ENCODE measurements at places on chromosomes 1 and 21.

DNA sequence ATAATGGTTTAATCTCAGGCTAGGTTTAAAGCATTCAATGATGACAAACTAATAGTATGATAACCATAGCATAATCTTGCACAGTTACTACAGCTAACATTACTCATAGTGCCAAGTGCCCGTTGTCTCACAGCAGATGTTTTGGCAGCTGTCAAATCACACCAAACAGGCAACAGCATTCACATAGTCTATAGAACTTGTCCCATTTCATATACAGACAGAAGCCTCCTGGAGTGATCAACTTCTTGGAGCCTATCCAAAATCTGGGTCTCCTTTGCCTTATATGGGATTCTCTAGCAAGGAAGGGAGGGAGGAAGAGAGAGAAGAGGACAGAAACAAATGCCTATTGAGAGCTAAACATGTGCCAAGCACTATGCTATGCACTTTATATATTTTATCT is 250.6 kb upstream of the ZP4 start:
- DNase-seq: no peak

DNA sequence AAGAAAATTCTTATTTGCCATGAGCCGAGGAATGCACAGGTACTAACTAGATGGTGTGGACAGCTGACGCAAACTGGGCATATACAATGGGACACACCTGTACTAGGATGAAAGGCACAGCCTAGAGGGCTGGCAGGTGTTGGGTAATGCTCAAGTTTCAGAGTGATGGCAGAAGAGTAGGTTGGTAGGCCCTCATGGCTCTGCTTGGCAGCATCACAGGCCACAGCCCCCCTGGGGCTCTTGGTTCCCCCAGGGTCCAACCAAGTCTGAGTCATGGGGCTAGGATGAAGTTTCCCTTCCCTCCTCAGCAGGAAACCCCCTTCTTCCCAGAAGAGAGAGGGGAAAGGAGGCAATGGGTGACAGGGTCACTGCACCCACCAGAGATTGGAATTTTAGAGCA is 35.2 kb downstream of the SPEN start:
- DNase-seq: no peak

DNA sequence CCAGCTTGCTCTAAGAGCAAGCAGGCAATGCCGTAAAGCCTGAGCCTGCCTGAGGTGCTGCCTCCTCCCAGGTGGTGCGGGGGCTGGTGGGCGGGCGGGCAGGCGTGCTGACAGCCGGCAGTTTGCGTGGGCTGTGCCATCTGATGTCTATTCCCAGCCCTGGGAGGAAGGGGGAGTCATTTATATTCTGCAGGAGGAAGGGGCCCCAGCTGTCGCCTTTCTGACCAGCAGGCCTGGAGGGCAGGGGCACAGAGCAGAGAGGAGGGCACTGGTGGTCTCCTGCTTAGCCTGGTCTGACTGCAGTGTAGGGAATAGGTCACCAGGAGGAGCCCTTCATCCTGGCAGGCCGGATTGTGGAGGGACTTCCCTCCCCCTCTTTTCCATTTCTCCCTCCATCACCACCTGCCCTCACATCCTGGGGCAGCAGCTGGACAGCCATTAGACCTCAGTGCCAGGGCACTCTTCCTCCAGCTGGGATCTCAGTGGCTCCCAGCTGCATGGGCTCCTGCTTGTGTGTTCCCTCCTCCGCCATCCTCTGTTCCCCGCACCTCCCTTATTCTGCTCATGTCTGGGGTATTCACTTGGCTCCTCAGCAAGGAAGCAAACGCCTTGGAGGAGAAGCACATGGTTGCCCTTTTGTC is 4.4 kb downstream of the CYB561D1 start:
- peak; percentile 80 for DNase-seq

GRCh38 chr1:25971066-25971810 is 26.6 kb downstream of the PAFAH2 start:
- no peak for DNase-seq

GRCh38 chr1:214330222-214330621 is 49.3 kb downstream of the SMYD2 start:
- DNase-seq: no peak

DNA sequence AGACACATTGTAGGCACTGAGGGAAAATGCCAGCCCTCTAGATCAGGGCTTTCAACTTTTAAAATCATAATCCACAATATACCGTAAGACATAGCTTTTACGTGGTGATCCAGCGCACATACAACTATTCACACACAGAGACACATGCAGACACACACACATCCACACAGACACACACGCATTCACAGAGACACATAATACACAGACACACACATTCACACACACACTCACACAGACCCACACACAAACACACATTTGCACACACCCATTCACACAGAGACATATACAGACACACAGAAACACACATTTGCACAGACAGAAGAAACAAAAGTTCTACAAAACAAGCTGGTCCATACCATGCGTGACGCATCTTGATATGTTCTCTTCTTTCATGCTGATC is 244.5 kb downstream of the RHOU start:
- DNase-seq: no peak

DNA sequence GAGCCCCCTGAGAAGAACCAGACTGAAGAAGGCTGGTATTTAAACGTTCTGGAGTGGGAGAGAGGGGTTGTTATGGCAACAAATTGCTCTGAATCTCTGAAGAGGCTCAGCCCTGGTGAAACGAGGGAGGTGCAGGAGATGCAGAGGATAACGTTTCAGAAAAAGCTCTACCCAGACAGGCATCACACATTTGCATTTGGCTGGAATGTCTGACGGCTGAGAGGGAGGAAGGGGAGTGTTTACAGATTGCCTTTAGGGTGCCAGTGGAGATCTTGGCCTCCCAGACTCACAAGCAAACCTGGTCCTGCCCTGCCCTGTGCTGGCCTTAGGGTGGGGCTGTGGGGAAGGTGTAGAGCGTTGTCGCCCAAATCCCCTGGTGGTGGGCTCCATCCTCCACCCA is 169.0 kb upstream of the AJAP1 start:
- DNase-seq: no peak

- DNase-seq: no peak
Observed at GRCh38 chr21:41067709-41068108, 100.3 kb upstream of the BACE2 start.

DNA sequence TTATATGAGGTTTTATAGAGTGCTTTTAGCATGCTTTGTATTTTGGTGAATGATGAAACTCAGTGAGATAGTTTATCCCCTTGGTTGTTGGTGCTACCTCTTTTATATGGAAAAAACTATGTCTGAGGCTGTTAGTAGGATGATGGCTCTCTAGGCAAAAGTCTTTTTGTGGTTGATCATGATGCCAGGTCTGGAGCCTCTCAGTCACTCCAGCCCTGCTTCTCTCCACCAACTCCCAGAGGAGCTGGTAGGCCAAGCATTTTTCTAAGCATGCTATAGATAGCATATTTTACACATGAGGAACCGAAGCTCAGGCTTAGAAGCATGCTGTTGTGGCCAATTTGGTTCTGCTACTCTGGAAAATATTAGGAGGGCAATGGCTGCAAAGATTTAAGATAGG is 82.2 kb downstream of the FMN2 start:
- DNase-seq: no peak

GRCh38 chr21:43921979-43922945 is 57.2 kb downstream of the AGPAT3 start:
- no peak for DNase-seq

GRCh38 chr1:111822138-111822537 is 66.4 kb downstream of the DDX20 start:
- DNase-seq: no peak

GRCh38 chr1:25209516-25209915 is 22.8 kb downstream of the SYF2 start:
- no peak for DNase-seq

GRCh38 chr1:177163844-177164379 is 600 bp downstream of the ASTN1 start:
- DNase-seq: peak; percentile 21

DNA sequence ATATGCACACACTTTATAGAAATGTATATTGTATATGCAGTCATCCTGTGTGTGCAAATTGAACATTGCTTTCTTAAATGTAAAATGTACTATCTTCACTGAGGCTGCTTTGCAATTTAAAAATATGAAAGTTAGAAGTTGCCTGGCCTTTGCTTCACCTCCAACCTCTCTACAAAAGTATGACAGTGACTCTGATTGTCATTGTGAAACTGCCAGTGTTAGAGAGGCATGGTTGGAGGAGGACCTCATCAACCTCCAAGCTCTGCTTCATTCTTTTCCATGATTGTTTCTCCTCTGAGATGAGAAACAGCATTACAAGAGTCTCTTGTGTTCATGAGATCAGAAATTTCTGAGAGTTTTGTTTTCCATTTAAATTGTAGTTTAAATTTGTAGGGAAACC is 185.5 kb downstream of the ZC3H11B start:
- no peak for DNase-seq

- DNase-seq: no peak
Observed at GRCh38 chr1:31381394-31382294, 8.8 kb upstream of the FABP3 start.

DNA sequence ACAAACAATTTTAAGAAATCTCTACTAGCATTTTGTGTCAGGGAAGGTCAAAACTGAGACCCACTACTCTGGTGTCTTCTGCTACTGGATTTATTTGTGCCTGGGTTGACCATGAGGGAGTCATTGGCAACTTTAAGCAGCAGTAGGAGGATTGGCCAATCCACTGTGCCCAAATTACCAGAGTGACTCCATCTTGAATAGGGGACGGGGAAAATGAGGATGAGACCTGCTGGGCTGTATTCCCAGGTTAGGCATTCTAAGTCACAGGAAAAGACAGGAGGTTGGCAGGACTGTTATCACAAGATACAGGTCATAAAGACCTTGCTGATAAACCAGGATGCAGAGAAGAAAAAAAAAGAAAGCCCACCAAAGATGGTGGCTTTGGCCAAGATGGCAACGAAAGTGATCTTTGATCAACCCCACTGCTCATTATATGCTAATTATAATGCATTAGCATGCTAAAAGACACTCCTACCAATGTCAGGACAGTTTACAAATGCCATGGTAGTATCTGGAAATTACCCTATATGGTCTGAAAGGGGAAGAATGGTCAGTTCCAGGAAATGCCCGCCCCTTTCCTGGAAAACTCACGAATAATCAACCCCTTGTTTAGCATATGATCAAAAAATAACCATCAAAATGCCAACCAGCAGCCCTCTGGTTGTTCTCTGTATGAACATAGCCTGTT is 200.9 kb downstream of the LTN1 start:
- no peak for DNase-seq

- no peak for DNase-seq
Observed at GRCh38 chr1:71222668-71223067, 141.8 kb upstream of the ZRANB2 start.

All from SK-N-DZ (cell line).